ENCODE measurements at places on chromosomes 12 and 14. TPM values are rescaled to one million over a fixed set of nuclear protein-coding genes. Genes with fewer than 3 reads are reported as not detected.
A peak's percentile ranks its signal among the peaks of the same experiment; 100 is the strongest.

DNA sequence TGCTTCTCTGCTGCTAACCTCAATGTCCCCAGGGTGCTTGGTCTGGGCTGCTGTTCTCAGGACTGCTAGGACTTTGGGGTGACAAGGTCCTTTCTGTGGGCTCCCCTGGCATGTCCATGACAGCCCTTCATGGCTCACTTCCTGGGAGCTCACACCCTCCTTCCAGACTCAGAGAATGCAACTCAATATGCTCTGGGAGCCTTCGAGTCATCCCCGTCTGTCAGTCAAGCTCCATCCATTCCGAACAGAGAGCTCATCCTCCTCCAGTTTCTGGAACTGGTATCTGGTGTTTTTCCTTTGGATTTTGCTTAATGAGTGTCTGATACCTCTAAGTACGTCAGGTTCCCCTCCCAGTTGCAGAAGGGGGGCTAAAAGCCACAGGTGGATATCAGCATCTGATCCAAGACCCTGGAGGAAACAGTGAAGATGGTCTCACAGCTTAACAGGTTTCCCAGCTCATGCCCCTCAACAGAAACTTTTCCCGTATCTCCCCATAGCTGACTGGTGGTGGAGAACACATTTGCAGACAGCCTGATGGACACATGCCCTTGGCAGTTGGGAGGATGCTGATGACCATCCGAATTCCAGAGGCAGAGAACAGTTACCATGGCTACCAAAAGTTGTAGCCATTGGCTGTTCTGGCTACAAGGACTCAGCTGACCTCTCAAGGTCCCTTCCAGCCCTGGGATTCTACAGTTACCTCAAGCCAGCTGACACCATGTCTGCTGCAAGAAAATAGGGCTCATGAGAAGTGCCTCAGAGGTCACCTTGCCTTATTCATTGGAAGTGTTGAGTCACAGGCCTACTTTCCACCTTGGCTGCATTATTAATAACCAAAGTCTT is 9.5 kb upstream of the RAB35 start:
- DNase-seq: no peak

- no peak for DNase-seq
These were observed 137.8 kb downstream of the DHRS2 start for GRCh38 chr14:23773981-23774380.

GRCh38 chr14:71403656-71404055 is 496.4 kb downstream of the PCNX1 start:
- DNase-seq: peak; percentile 15

DNA sequence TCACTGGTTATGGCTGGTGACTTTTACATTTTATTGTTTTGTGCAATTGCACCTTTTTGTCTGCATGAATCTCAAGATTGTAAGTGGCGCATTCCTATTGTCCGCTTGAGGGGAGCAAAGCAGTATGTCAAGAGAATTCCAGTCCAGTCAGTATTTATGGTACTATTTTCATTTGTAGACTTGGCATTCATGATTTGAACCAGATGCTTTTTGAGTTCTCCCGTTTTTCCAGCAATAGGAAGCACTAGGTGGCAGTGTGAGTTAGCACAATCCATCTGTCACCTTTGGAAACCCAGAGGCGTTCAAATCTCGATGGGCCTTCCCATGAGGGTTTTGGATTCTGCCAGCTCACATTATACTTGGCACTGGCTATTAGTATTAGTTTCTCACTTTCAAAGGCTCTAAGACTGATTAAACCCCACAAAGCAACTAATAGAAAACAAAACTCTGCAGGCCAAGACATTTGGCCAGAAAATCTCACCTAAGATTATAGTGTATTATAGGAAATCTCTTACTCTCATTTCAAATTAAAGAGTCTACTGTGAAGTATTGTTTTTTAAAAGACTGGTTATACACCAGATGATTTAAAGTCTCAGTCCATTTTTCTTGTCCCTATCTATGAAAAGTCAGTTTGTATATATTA is 2.2 kb downstream of the DACT1 start:
- DNase-seq: no peak

- no peak for DNase-seq
These were observed 32.1 kb upstream of the TXNRD1 start for GRCh38 chr12:104183443-104183842.

- peak; percentile 56 for DNase-seq
These were observed 8.7 kb upstream of the JDP2 start for GRCh38 chr14:75418850-75419768.

DNA sequence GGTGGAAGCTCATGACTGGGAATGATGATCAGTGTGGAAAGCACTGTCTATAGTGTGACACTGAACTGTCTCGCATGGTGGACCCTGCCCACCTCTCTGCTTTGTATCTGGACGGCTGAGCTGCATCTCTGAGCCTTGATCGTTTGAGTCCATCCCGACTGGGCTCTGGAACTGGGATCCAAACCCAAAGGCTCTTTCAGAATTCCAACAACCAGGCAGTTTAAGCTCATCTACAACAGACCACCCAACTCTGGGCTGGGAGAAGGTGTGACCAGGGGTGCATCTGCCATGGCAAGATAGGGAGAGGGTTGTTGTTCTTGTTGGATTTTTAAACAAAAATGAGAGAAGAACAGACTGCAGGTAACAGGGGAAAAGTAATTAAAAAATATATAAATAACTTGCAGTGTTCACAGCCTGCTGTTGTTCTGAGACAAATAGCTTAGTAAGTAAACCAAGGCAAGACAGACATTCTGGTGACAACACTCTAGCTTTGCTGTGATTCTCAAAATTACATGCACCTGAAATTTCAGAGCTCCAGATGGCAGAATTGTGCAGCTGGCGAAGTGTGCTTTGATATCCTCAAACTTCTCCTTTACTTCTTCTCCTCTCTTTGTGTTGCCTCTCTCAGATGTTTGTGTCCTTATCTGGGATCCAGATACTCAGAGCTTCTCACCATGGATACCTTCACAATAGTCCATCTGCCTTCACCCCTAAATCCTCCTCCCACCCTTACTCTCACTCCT is 209.6 kb downstream of the EMP1 start:
- no peak for DNase-seq

DNA sequence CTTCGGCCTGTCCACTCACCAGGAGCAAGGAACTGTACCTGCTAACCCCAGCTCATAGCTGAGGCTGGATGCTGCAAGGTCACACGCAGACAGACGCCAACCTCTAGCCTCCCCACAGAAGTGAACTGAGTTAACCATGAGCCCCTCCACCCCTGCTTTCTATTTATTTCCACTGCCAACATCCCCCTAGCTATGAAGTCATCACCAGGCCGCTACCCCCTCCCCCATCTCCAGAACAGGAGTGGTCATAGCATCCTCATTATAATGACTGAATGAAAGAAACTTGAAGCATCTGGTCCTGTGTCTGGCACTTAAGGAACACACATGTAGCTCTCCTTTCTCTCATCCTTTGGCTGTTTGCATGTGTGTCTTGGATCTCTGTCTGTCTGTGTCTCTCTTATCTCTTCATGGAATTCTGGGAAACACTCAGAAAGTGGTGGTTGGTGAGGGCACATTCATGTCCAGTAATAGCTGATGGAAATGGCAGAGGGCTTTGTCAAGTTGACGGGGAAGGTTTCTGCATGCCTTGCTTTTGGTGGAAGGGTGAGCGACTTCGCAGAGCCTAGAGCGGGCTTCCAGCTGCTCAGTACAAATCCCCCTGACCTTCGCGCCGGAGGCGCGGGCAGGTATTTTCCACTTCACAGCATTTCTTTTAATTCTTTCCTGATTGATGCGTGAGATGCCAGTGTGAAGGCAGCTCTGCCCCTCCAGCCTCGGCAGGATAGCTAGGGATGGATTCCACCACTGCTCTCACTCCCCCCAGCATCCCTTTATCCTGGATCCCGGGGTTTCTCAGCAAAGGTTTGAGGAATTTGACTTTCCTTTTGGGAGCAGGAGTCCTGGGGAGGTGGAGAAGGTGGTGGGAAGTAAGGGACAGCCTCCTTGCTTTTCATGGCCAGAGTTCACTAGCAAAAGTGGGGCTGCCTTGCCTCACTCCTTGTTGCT is 198.2 kb downstream of the CHST11 start:
- DNase-seq: no peak

- DNase-seq: no peak
These were observed 25.6 kb downstream of the ATXN2 start for GRCh38 chr12:111573476-111573875.

GRCh38 chr14:54637270-54638134 is 70.6 kb downstream of the SAMD4A start:
- DNase-seq: no peak

DNA sequence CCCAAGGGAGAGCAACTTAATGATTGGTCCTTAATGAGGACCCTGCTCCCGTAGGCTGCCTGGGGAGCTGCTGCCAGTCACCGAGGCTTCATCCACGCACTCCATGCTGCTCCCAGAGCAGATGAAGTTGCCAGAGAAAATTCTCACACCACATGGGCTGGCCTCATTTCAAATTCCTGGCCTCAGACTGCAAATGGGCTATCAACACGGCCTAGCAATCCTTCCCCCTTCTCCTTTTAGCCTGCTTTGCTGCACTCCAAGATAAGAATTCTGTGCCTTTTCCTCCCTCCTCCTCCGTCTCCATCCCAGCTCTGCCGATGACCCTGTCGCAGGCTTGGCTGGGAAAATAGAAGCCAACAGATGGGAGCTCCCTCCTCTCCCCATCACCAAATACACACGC is 10.8 kb upstream of the DGLUCY start:
- no peak for DNase-seq

DNA sequence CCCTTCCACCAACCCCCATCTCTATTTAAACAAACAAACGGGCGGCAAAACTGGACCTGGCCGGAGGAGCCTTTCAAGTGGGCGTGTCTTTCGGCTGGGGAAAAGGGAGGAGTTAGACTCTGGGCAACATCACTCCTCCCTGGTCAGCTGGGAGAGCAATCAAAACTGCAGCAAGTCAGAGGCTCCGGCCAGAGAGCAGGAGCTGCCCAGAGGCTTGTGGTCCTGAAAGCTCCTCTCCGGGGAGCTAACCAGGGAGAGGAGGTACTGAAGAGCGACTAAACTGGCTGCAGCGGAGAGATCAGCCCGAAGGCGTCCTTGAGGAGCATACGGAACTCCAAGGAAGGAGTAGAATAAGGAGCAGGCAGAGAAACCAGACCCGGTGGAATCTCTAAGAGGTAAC is at the start of gene NEUROD4:
TSS of gene NEUROD4 (plus strand) at position 191 of the 400 bp plus-strand sequence. CDS start 6,466 bp downstream, outside the sequence.
- no peak for DNase-seq

- DNase-seq: no peak
These were observed 214.7 kb downstream of the NOVA1 start for GRCh38 chr14:26382901-26383685.

GRCh38 chr12:92554158-92555073 is 148.4 kb upstream of the PLEKHG7 start:
- no peak for DNase-seq

DNA sequence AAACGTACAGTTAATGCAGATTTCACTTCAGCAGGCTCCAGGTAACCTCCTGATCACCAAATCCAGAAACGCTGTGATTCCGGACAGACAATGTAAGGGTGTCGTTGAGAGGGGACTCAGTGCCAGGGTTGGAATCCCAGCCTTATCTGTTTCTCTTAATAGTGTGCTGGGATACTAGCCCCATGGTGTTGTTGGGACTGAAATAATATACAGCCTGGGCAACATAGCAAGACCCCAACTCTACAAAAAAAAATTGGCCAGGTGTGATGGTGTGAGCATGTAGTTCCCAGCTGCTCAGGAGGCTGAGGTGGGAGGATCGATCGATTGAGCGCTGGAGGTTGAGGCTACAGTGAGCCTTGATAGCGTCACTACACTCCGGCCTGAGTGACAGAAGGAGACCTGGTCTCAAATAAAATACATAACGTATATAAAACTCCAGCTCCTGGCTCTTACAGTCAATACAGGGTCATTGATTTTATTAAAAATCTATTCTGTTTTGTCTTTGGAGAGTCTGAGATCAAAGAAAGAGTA is 1.3 kb downstream of the PEBP1 start:
- DNase-seq: no peak

DNA sequence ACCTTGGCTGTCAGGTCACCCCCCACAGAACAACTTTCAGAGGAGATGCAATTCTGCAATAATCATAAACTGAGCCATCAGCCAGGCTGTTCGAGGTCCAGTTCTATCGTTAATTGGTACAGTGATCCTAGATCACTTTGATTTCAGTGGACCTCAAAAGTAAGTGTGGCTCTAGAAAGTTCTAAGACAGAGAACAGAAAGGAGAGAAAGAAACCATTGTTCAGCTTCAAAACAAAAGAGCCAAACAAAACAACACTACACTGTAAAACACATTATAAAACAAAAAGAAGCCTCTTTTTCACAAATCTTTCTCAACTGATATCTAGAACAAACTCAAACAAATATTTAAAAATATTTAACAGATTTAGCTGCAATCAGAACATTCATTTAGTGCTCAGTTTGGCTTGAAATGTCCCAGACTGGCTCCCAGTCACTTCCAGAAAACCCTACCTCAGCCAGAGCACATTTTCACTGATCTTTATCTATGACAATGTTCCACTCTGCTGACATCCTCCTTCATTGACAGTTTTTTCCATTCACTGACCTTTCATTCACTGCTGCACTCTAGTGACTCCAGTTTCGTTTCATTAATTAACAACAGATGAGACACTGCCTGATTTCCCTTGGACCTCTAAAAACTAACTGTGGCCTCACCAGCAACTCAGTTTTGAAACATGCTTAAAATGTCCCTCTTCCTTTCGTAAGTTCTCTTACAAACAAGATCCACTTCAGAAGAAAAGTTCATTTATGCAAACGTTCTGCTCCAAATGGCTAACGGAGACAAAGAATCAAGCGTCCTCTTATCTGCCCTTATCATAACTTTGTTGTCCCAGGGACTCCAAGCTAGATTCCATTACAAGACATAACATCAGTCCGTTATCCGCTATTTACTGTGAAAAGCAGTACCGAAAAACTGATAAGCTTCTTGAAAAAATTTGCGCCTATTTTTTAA is 56.8 kb downstream of the DUSP16 start:
- peak; percentile 17 for DNase-seq

GRCh38 chr14:100822532-100823296 is 3.2 kb upstream of the MEG3 start:
- no peak for DNase-seq

DNA sequence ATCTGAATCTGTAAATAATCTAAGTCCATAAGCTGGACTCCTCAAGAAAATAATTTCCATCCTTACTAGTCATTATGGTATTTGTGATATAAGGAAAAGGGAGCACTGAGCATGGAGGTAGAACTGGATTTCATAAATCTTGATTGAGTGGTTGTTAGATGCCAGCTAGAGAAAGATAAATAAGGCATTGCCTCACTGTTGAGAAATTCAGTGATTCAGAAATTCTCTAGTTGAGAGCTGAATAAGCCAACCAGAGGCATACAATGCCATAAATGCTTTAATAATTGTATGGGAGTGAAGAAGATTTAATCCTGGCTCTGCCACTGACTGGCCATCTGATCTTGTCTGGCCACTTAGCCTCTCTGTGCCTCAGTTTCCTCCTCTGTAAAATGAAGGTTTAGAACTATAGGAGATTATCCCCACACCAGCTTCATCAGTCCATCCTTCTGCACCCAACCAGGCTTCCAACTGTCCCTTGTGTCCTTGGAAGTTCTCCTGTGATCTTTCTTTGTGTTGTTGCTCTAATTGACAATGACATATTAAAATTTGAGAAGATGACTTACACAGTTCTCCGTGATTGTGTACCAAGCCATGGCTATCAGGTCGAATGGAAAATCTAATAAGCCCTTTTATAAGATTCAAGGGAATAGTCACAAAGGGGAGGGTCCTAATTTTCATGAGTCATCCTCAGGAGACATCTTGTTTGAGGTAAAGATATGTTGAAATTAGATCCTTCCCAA is 394.3 kb downstream of the EGLN3 start:
- no peak for DNase-seq

The TTC6 gene
- total RNA-seq: not detected

The MAPK1IP1L gene
- 141 TPM for total RNA-seq

The TARBP2 gene
- total RNA-seq: 48.2 TPM

The TMEM63C gene
- total RNA-seq: 1.6 TPM

The SETD1B gene
- 33.0 TPM for total RNA-seq

The GLI1 gene
- total RNA-seq: 2.5 TPM

The CFAP54 gene
- 0.17 TPM for total RNA-seq

The STON2 gene
- total RNA-seq: 0.44 TPM
